Brain (organoid and tissue), 16 donors: ENCODE measurements at places on chromosomes 7 and 10.

- no peak for DNase-seq
Measured at GRCh38 chr10:71087622-71088021, 124.7 kb upstream of the UNC5B start.

- no peak for DNase-seq
Measured at GRCh38 chr10:110430340-110431273, 67.1 kb upstream of the DUSP5 start.

DNA sequence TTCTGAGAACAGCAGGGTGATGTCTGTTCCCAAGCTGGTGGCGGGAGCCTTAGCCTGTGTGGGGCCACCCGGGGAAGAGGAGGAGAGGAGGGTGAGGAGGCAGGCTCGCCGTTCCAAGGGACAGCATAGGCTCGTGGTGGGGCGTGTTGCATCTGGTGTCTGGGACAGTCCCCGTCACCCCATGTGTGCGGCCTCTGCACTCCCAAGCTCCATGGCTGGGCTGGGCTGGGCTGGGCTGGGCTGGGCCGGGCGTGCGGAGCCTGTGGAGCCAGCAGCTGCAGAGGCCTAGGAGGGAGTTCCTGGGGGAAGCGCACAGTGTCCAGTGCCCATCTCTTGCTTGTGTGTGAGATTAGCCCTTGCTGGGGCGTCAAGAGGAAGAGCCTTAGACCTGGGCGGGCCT is 20.9 kb upstream of the TTYH3 start:
- DNase-seq: no peak

GRCh38 chr10:29205787-29206186 is 83.1 kb upstream of the LYZL1 start:
- no peak for DNase-seq

DNA sequence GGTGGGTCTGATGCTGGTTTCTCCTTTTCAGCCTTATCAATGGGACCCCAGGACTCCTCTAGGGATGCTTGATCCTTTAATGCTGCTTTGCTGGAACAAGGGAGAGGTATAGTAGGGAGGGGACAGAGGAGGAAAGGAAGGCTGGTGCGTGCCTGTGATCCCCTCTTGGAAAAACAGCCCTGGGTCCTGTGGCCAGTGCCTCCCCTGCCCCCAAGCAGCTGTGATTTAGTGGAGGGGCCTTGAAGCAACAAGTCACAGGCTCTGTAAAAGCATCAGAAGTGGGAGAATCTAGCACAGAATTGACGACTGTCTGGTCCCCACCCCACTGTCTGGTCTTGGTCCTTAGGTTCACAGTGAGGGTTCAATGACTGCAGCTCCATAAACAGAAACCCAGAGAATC is 237.7 kb downstream of the SKAP2 start:
- no peak for DNase-seq

DNA sequence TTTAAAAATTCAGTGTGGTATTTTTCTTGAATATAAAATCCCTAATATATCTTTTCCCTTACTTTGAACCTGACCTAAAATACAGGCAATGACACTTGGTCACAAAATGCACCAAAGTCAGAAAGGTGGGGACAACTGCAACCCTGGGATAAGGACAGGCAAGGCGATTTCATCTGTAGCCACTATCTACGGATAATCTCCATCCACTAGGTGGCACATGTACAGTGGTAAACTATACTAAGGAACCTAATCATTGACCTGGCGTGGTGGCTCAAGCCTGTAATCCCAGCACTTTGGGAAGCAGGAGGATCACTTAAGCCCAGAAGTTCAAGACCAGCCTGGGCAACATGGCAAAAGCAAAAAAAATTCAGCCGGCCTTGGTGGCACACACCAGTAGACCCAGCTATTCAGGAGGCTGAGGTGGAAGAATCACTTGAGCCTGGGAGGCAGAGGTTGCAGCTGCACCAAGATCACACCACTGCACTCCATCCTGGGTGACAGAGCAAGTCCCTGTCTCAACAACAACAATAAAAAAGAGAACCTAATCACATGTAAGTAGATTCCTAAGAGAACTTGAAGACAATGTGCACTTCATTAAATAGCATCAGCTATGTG is 98.9 kb downstream of the KMT2C start:
- peak; percentile 52 for DNase-seq
